ENCODE measurements at places on chromosomes 6 and 20.

- no peak for DNase-seq
Observed at GRCh38 chr20:62406635-62407176, 379 bp downstream of the CABLES2 start.

DNA sequence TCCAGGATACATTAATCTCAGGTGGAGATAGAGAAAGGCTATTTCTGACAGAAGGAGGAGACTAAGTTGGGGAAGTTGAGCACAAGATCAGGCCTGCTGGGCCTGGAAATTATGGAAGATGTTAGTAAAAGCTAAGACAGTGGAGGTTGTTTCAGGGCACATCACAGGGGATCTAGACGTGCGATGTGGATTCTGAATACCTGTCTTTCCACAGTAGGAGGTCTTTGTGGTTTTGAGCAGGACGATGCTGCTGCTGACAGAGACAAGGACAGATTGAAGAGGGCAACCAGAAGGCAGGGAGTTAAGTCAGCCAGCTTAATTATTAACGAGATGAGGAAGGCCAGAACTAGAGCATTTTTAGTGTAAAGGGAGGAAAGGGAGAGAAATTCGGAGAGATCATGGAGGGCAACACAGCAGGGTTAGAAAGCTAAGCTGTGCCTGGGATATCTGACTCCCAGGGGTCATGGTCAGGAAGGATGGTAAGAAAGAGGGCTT is 384.9 kb downstream of the MAFB start:
- DNase-seq, result no peak

DNA sequence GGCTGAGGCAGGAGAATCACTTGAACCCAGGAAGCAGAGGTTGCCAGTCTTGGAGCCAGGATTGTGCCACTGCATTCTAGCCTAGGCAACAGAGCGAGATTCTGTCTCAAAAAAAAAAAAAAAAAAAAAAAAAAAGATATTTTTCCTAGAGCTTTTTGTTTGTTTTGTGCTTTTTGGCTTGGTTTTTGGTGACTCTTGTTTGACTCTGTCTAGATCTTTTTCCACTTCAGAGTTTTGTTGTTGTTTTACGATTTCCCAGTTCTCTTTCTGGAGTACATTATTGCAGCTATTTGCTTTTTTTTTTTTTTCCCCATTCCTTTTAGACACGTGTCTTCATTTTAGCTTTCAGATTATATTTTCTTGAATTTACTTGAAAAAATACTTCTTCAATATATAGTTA is 67.0 kb upstream of the AKAP12 start:
- no peak for DNase-seq

DNA sequence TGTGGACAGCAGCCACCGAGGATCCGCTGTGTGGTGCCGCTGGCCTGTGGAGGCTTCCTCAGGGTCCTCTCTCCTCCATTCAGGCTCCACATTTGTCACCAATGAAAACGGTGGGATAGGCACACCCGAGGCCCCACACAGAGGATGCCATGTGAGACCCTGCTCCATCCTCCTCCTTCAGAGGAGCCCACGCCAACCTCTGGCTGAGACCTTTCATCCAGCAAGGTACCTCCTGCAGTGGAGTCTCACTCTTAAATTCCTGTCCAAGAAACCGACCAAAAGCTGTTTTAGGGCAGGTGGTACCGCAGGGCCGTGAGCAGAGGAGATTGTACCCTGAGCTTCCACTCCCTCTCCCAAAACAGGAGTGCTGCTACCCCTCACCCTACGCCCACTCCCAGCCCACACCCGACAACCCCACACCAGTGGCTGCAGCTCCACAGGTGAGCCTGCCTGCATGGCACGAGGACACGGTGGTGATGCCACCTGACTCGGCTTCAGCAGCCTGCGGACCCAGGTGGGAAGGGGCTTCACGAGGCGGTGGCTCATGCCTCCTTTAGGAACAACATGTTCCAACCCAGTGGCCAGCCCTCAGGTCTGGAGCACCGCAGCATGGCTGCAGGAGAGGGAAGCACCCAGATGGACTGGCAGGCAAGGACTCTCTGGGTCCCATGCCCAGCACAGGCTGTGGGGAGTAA is 237.6 kb upstream of the AFDN start:
- DNase-seq, result no peak

GRCh38 chr20:32480371-32481241 is 104.5 kb downstream of the NOL4L start:
- DNase-seq, result no peak

Data from COLO829 (cell line).